Activated T-helper 17 cell treated with anti-CD3 and anti-CD28 coated beads, Interleukin-2, amount 50 U/mL, for 72 hours (primary cell): ENCODE measurements at places on chromosomes 5 and 9.

GRCh38 chr5:131973089-131973712 lies 27.7 kb upstream of the MEIKIN start:
- ATAC-seq = no peak

DNA sequence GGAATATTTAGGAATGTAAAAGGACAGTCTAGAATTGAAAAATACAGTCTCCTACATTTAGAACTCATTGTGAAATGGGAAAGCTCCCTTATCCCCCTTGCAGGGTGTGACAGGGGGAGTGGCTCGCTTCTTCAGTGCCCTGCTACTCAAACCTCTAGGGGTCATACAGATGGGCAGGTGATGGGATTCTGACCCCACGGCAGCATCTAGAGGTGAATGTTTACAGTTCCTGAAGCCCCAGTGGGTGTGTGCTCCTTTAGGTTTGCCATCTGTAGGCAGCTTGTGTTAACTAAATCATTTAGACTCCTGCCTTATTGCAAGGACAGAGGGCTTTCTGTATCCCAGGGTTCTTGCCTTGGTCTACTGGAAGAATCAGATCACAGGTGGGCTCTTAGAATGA lies 271.0 kb upstream of the MPDZ start:
- ATAC-seq = no peak

DNA sequence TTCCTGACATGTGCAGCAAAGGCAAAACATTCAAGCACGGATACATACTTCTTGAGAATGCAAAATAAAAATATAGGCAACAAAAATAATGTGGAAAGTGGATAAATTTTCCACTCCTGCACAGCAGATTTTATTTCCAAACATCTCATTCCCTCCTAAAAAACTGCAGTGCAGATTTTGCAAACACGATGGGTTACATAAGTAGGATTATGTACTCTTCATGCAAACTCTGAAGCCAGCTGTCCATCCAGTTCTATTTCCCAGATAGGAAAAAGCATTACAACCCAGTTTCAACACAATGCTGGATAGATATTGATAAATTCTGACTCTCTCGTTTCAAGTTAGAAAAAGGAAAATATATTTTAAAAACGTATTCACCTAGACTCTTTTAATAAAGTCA lies 52.7 kb upstream of the CCNG1 start:
- ATAC-seq = no peak

GRCh38 chr5:125595095-125595494 lies 828.1 kb upstream of the GRAMD2B start:
- ATAC-seq = no peak

GRCh38 chr5:108945094-108945493 lies 197.4 kb downstream of the FER start:
- no peak for ATAC-seq

DNA sequence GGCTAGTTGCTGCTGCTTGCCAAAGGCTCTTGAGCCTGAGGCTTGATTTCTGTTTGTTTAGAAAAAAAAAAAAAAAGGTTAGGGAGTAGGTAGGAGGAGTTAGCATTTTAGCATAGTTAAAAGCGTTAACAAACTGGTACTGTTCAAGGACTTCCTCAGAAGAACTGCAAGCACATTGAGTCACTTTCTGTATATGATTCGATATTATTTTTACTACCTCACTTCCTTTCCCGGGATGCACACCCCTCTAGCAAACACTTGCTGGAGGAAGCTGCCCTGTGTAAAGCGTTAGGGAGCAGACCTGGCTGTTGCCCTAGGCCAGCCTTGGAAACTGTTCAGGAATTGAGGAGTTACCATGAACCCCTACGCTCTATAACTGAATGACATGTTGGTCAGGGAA lies 15.7 kb upstream of the CEP120 start:
- ATAC-seq = peak; percentile 74

GRCh38 chr5:159787837-159788236 lies 128.4 kb upstream of the ADRA1B start:
- ATAC-seq = no peak

GRCh38 chr9:114504341-114505186 lies 709 bp downstream of the WHRN start:
- peak; percentile 58 for ATAC-seq

GRCh38 chr9:6417186-6417585 lies 4.2 kb downstream of the UHRF2 start:
- ATAC-seq = no peak

DNA sequence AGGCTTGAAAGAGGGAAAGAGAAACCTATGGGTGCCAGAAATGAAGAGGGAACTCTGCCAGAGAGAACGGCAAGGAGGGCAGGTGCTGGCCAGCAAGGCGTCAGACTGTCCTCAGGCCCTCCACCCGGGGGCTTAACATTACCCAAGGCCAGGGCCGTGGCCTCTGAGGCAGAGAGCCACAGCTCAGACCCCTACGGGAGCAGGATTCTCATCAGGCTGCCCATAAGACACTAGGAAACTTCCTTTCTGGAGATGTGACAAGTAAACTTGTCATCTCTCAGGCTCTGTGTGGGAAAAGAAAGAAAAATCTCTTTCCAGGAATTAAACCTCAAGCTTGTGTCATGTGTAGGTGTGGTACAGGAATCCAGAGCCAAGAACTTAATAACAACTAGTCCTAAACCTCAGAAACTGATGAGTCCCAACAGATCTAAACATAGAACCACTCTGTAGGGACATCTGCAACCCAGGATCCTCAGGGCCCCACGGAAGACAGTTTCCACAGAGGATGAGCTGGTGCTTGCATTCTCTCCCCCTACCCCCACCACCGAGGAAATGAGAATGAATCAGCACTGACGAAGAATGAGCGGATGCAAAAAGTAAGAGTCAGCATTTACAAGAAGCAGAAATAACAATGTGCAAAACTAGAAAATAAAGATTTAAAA lies 74.3 kb downstream of the DCP2 start:
- ATAC-seq = peak; percentile 94

- peak; percentile 95 for ATAC-seq
Measured at GRCh38 chr5:56026863-56027300, 32.1 kb upstream of the IL6ST start.

DNA sequence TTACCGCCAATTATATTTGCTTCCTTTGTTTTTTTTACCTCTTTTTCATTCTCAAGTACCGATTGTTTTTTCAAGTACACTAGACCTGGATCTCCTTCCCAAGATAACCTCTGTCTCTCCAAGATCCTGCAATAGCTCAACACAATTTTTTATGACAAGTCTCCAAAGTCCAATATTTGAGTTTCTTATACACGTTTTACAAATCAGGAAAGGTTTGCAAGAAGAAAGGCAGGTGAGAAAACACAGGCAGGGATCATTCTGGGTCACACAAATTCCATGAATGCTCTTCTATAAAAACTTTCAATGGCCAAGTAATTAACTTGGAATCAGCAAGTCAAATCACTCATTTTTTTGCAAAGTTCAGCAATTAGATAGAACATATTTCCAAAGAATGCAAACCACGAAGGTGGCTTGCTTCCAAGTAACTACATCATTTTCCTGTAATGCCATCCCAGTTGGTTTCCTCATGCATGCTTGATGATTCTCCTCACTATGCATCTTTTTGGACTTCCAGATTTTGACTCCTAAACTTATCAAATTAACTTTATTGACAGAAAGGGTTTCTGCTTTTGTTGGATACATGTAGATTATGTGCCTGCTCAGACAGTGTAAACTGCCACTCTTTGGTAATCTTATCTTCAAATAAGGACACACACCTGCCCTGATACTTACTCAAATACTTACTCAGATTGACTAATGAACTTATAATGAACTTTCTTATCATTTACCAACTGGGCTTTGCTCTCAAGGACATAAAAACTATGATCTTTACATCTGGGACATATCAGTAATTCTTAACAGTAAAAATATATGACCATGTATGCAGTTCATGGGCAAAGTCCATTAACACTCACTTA lies 24.7 kb upstream of the IFNE start:
- ATAC-seq = no peak

DNA sequence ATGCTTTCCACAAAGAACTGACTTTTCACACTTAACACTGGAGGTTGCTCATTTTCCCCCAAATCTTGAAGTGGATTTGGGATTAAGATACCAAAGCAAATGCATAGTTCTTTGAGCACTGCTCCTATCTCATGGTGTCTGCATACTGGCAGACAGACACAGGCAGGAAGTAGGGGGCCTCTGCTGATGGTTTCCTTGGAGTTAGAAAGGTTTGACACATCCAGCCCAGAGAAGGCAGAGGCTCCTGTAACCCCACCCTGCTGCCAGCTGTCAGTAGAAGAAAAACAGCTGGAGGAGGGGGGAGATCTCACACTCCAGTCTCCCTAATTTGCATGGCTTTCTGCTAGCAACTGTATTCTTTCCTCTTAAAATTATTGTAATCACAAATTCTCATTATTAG lies 44.1 kb downstream of the APTX start:
- no peak for ATAC-seq

GRCh38 chr9:130664251-130665028 lies at the start of gene PRDM12:
Gene PRDM12, plus strand, starts transcription at chr9:130664594. Its CDS starts 60 bp downstream, at chr9:130664654.
- ATAC-seq = no peak

DNA sequence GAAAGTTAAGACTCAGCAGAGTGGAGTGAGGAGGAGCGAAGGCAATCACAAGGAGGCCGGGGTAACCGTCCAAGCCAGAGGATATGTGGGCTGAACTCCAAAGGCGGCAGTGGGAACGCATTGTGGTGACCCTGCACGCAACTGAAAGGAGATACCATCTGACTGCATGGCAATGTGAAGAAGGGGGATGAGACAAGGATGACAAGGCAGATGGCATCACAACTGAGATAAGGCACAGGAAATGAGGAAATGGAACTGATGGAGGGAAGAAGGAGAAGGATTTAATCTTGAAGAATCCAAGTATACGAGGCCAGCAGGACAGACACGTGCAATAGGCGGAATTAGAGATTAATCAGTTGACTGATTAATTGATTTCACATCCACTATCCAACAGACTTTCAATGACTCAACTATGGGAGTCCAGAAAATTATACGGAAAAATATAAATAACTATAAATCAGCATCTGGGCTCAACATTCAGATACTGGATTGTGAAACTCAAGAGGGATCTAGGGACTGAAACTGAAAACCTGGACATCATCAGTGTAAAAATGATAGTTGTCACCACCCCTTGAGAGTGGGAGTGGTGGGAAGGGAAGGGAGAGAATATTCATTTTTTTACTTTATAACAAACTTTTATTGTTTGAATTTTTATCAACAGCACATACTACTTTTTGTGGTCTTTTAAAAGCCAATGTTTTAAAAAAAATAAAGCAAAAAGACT lies 86.1 kb downstream of the ARL15 start:
- no peak for ATAC-seq

- no peak for ATAC-seq
Measured at GRCh38 chr5:35771839-35772238, 84.9 kb upstream of the IL7R start.

DNA sequence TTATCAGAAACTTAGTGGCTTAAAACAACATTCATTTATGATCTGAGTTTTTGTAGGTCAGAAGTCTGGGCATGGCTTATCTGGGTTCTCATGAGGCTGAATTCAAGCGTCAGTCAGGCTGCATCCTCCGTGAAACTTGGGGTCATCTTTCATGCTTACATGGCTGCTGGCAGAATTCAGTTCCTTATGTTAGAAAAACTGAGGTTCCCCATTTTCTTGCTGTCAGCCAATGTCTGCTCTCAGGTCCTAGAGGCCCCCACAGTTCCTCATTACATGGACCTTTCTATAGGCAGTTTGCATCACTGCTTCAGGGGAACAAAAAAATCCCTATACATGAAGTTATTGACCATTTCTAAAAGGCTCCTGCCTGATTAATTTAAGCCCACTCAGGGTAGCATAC lies 83.8 kb upstream of the NMUR2 start:
- no peak for ATAC-seq

DNA sequence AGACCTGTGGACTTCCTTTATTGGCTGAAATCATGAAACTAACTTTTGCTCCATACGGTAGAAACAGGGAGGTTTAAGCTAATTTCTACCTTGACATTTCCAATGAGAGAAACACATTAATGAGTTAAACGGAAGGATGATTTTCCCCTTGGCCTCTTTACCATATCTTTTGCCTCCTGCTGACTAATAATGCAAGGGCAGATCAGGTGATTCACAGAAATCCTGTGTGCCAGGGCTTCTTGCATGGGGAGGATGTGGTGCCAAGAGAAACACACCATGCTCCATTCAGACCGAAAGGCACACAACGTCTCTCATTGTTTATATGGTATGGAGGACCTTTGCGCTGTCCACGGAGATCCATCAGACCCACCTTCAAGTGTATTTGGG lies 17.4 kb upstream of the PRLR start:
- ATAC-seq = peak; percentile 72

DNA sequence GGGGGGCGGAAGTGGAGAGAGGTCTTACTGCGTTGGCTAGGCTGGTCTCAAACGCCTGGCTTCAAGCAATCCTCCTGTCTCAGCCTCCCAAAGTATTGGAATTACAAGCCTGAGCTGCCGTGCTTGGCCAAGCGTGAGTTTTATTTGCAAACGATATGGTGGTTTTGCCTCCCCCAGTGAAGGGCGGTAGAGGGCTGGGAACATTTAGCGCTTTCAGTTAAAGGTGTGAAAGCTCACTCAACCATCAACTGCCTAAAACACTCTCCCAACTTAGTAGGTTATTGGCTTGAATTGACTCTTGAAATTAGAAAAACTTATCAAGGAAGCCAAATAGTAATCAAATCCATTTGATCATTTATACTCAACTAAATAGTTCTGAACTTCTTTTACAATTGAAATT lies 156.3 kb downstream of the ESM1 start:
- ATAC-seq = no peak

GRCh38 chr9:131193051-131193450 lies 67.7 kb downstream of the NUP214 start:
- no peak for ATAC-seq

GRCh38 chr5:155746367-155747038 lies 580.5 kb upstream of the SGCD start:
- no peak for ATAC-seq

GRCh38 chr9:118318770-118319431 lies 614.7 kb downstream of the TLR4 start:
- no peak for ATAC-seq

DNA sequence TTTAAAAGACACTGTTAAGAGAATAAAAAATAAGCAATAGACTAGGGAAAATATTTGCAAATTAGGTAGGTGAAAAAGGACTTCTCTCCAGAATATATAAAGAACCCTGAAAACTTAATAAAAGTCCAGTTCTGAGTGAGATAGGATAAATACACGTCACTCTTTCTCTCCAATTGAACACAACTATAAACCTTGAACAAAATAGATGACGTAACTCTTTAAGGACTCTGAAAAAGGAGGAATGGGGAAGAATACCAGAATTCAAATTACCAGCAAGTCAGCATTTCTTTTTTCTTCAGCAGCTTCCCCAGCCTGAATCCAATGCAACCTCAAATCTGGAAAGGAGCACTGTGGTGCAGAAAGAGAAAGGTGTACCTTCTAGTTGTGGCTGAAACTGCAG lies 6.8 kb upstream of the WDR41 start:
- ATAC-seq = no peak
